ENCODE measurements at places on chromosomes 11 and 22.

DNA sequence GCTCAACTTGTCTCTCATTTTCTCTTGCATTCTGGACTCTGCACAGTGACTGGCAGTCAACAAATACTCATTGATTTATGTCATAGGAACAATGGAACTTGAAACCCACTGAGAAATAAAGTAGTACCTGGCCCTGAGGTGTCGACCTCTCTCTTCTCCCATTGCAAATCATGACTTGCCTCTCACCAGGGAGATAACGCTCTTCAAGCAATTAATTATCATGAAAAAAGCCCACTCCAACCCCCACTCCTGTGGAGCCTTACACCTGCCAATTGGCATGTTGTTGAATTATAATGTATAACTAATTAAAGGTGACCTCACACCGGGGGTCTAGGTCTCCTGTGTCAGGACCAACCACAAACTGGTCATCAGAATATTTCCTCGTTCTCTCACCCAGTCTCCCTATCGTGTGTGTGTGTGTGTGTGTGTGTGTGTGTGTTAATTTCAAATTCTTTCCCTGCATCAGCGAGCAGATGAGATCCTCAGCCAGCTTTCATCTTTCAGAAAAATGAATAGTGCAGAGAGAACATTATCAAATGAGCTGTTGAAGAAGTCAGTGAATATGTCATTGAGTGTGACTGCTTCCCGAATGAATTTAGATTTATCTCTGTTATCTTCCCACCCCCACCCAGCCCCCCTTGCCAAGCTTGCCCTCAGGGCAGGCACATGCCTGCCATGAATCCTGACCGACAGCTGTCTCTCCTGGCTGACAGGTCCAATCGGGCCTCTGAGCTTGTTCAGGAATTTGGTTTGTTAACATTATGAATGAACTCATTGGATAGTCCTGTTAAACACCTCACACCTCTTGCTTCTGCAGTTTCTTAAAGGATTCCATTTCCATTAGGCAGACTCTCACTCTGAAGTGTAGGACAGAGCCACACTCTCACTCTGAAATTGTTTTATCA lies 357.4 kb downstream of the INSC start:
- no peak for DNase-seq

DNA sequence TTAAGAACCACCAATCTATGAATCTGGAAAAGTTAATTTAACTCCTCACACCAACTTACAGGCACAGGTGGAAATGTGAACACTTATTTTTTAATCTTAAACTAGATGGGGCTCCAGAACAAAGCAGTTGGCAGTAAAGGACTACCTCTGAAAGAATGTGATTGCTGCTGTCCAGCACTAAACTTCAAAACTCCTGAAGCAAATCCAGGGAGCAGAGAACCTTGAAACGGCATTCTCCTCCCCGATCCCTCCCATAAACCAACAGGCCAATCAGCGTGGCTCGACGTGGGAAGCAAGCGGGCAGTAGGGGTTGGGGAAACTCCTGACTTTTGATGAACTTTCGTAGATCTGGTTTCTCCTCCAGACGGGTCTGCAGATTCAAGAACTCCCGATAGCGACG lies 5.0 kb downstream of the SNX19 start:
- no peak for DNase-seq

GRCh38 chr11:203945-204586 lies 3.1 kb downstream of the BET1L start:
- DNase-seq, result no peak

DNA sequence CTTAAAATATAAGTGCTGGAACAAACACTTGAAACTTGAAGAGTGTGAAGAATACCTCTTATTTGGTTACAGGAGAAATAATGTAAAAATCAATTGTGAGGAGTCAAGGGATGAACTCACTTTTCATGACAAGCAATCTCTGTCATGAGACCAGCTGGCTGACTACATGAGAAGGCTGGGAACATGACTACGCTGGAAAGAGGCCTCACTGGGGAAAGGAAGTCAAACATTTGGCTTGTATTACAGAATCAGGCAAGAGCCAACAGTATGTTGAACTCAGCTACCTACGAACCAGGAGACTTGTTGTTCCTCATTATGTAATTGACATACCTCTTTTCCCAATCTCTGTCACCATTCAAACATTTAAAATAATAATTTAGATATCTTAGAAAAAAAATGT lies 14.4 kb downstream of the DCDC1 start:
- DNase-seq, result peak; percentile 20

DNA sequence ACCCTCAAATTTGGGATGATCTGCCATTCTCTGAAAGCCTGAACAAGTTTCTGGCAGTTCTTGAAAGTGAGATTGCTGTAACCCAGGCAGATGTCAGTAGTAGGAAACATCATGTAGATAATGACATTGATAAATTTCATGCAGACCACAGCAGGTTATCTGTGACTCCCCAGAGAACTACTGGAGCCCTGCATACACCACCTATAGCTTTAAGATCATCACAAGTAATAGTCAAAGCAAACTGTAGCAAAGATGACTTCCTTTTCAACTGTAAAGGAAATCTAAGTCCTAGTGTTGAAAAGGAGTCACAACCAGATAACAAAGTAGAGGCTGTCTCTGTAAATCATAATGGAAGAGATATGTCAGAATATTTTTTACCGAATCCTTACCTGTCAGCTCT lies 31.0 kb downstream of the DDIAS start:
- DNase-seq, result no peak

GRCh38 chr11:129141748-129142523 lies 50.2 kb downstream of the ARHGAP32 start:
- DNase-seq, result no peak

DNA sequence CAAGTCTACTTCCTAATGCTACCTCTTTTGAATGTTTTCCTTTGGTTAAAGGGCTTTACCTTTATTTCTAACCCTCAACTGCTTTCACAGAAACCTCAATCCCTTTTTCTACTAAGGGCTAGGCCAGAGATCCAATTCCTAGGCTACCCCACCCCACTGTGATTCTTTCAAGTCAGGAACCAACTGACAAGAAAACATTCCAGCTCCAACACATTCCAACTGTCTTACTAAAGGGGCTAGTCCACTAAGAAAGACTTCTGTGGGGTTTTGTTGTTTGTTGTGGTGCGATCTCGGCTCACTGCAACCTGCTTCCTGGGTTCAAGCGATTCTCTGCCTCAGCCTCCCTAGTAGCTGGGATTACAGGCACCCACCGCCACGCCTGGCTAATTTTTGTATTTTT lies 151.3 kb downstream of the APOL5 start:
- DNase-seq, result no peak

- DNase-seq, result no peak
These were observed 27.2 kb upstream of the PPARA start for GRCh38 chr22:46122980-46123693.
